ENCODE measurements at places on chromosomes 13 and 19. TPM values are rescaled to one million over a fixed set of nuclear protein-coding genes. Genes with fewer than 3 reads are reported as not detected.
A peak's percentile ranks its signal among the peaks of the same experiment; 100 is the strongest.

- DNase-seq = no peak
Measured at GRCh38 chr13:48739386-48739964, 85.7 kb downstream of the CYSLTR2 start.

Gene MUC16
- 1.4 TPM for total RNA-seq

DNA sequence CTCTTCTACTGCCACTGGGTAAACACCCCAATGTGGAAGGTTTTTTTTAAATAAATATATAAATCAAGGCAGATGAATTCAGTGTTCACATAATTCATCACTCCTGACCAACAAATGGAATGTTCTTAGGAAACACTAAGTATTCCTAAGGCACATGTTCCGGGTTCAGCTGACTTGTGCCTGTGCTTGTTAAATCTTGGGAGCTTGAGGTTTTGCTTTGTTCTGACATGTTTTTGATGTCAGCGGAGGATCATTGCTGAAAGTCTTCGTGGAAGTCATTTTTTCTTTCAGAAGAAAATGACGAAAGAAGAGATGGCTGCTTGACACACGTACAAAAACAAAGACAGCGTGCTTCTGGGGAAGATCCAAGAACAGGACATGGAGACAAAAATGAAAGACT lies 185.8 kb downstream of the MZT1 start:
- DNase-seq = no peak

Gene GZMM
- 0.62 TPM for total RNA-seq

- no peak for DNase-seq
Measured at GRCh38 chr13:22162889-22163288, 492.0 kb downstream of the FGF9 start.

- no peak for DNase-seq
Measured at GRCh38 chr13:51603716-51604115, 19.5 kb downstream of the WDFY2 start.

GRCh38 chr19:28966737-28967399 lies 246.1 kb downstream of the UQCRFS1 start:
- DNase-seq = no peak

DNA sequence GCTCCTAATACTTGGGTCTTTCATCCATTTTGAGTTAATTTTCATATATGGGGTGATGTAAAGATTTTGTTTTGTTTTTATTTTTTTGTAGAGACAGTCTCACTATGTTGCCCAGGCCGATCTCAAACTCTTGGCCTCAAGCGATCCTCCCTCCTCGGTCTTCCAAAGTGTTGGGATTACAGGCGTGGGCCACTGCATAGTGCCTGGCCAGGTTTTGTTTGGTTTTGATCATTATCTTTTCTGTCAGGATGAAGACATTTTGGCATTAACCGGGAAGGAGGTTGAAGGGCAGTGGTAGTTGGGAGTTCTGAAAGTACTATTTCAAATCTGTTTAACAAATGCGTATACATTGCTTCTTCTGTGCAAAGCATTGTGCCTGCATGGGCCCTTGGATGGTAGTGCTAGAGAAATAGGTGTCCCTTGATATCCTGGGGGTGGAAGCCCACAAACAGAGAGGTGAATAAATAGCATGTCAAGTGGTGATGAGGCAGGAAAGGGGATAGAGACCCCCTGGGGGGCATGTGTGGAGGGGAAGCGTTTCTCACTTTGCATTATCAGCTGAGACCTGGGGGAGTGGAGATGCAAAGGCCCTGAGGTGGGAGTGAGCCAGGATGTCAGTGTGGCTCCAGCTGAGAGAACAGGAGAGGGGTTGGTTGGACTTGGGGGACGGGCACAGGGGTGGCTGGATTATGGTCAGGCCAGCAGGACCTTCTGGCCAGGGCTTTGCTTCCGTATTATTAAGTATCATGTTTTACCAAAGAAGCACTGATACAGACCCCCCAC lies 41.4 kb downstream of the GATAD2A start:
- DNase-seq = no peak

- no peak for DNase-seq
Measured at GRCh38 chr13:87123987-87124784, 547.0 kb upstream of the SLITRK5 start.

DNA sequence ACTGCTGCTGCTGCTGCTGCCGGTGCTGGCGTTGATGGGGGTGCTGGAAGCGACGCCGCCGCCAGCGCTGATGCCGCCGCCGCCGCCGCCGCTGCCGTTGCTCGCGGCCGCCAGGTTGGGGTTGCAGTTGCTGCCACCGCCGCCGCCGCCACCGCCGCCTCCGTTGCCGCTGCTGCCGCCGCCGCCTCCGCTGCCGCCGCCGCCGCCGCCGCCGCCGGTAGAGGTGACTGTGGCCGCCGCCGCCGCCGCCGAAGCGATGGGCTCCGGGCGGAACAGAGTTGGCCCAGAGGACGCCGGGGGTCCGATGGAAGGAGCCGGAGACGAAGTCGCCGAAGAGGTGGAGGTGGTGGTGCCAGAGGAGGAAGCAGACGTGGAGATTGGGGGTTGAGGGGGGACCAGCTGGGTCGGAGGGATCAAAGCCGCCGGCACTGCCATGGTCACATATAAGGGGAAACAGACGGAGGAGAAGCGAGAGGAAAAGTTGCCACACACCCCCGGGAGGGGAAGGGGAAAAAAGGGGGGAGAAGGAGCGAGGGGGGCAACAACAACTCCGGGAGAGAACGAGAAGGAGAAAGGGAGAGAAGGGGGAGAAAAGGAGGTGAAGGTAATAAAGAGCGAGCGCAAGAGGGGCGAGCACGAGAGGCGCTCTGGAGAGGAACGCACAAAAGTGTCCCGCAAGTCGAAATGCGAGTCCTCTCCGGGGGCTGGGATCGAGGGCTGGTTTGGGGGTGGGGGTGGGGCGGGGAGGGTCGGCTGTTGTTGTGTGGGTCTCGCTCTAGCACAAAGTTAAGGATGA lies 471 bp downstream of the DACH1 start:
- DNase-seq = peak; percentile 27

GRCh38 chr19:48961051-48961649 lies 4.0 kb upstream of the FTL start:
- DNase-seq = no peak

- no peak for DNase-seq
Measured at GRCh38 chr19:18508585-18508984, 13.3 kb downstream of the ELL start.

DNA sequence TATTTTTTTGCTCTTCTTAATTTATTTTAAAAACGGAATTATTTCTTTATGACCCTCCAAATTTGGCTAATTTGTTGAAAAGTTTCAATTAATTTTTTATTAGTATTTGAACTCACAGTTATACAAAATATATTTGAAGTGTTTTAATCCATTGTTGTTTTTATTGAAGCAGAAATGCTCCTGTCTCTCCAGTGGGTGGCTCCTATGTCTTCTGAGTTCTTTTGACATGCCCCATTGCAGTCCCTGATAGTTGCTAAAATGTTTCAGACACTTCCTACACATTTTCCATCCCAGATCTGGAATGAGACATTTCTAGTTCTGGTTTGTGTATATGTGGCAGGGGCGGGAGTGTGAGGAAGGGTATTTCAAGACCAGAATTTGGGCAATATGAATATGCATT lies 579.4 kb upstream of the PRR20A start:
- no peak for DNase-seq

DNA sequence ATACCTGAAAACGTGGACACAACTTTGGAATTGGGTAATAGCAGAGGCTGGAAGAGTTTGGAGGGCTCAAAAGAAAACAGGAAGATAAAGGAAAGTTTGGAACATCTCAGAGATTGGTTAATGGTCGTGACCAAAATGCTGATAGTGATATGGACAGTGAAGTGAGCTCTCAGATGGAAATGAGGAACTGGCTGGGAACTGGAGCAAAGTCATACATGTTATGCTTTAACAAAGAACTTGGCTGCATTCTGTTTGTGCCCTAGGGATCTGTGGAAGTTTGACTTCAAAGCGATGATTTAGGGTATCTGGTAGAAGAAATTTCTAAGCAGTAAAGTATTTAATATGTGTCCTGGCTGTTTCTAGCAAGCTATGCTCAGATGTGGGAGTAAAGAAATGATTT lies 136.2 kb downstream of the DNAJC3 start:
- DNase-seq = no peak

Gene DENND1C
- total RNA-seq = 1.4 TPM

GRCh38 chr13:100184095-100184494 lies 95.2 kb downstream of the PCCA start:
- no peak for DNase-seq

GRCh38 chr19:11242864-11243797 lies 3.7 kb downstream of the ANGPTL8 start:
- DNase-seq = peak; percentile 90

Gene CACNG8
- not detected for total RNA-seq
